ENCODE measurements at places on chromosomes 5 and 9. TPM values are rescaled to one million over a fixed set of nuclear protein-coding genes. Genes with fewer than 3 reads are reported as not detected.
A peak's percentile ranks its signal among the peaks of the same experiment; 100 is the strongest.

DNA sequence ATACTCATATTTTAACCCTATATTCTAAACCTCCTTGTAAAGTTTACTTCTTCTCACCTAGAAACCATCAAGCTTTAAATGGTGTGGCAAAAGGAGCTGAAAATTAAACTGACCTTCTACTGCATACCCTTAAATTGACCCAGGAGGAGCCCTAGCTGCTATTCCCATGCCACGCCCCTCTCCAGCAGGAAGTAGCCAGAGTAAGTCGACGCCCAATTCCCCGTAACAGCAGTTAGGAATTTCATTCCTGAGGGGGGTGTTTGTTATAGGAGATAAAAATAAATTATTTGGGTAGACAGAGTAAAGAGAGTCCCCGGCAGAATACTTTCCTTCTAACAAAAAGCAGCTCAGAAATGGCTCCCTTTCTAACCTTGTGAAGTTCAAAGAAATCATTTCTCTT lies 111.8 kb upstream of the FAM174A start:
- no peaks in the 10 kb centered on the region for H3K27me3 ChIP-seq
- H3K4me1 ChIP-seq = no peaks in the 10 kb centered on the region
- no peak for ATAC-seq
- no peaks in the 10 kb centered on the region for H3K36me3 ChIP-seq
- H3K4me3 ChIP-seq = no peak overlapping the region

The PRRC1 gene
- 39.1 TPM for total RNA-seq

The UBE2QL1 gene
- total RNA-seq = not detected

GRCh38 chr9:95070549-95071021 lies 246.9 kb downstream of the FANCC start:
- ATAC-seq = no peak
- no peaks in the 10 kb centered on the region for H3K36me3 ChIP-seq
- H3K4me1 ChIP-seq = no peaks in the 10 kb centered on the region
- H3K27ac ChIP-seq = no peak overlapping the region
- H3K27me3 ChIP-seq = no peaks in the 10 kb centered on the region
- no peak overlapping the region for H3K4me3 ChIP-seq

The GDNF gene
- not detected for total RNA-seq

The IFNB1 gene
- not detected for total RNA-seq

DNA sequence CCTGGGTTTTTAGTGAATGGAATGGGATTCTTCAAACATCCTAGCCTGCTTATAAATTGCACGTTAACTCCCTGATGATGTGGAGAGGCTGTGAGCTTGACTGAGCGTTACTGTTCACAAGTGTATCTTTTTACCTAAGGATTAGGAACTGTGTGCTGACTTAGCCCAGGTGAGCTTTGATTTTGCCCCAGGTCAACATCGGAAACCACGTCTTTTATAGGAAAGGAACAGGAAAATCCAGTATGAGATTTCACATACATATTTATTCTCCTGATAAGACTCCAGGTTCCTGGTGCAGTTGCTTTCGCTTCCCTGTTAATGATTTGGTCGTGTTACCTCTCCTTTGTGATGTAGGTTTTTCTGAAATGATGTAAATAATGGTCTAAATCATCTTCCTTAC lies 103.2 kb upstream of the BASP1 start:
- H3K27ac ChIP-seq = no peak overlapping the region
- H3K27me3 ChIP-seq = peaks cover 5% of the 10 kb centered on the region
- H3K36me3 ChIP-seq = no peaks in the 10 kb centered on the region
- ATAC-seq = no peak

The DMRT1 gene
- total RNA-seq = not detected

DNA sequence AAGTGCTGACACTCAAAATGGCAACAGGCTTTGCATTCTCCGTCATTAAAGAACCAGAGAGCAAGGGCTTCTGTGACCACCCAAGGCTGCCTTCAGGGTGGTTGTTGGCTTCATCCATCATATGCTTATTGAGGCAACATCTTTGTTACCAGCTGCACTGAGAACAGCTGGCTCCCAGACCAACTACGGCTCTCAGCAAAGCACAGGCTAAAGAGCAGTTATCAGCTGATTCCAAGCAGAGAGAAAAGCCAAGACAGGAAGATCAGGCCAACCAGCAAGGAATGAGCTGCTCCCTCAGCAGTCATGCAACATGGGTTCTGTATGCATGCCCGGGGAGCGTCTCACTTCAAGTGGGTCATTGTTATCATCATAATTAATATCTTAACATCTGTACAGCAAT lies 358.9 kb downstream of the ACTL7B start:
- H3K27me3 ChIP-seq = no peaks in the 10 kb centered on the region
- ATAC-seq = no peak
- H3K27ac ChIP-seq = no peak overlapping the region
- no peaks in the 10 kb centered on the region for H3K36me3 ChIP-seq
- H3K4me1 ChIP-seq = no peaks in the 10 kb centered on the region

DNA sequence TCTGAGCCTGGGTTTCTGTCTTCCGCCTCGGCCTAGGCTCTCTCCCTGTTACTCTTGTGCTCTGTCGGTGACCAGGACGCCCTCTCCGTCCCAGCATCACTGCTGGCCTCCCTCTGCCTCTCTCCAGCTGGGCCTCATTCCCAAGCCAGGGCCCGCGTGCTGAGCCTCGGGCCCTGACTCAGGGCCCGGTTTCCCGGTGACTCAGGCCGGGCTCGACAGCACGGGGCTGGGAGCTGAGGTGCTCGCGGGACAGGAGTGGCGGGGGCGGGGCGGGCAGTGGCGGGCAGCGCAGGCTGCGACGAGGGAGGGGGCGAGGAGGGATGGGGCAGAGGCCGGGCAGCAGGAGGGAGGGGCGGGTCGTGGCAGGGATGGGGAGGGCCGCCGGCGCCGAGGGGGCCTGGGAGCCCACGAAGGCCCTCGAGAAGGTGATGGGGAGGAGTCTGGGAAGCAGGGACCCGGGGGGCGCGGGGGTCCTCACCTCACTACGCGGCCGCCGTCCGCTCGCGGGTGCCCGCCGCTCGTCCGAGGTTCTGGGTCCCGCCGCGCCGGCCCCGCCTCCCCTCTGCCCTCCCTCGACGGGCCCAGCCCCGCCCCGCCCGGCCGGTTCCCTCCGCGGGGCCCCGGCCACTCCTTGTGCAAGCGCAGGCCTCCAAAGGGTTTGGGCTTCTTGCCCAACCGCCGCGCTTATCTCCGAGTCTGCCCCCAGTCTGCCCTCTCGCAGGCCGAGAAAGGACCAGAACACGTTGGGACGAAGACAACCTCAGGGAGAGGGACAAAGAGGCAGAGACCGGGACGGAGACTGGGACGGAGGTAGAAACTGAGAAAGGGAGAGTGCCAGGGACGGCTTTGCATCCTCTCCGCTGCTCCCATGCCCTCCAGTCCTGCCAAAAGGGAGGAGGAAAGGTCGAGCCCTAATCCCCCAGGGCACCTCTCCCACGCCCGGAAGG lies at the start of gene ARAP3:
TSS of gene ARAP3 (minus strand) at position 536 of the 947 bp plus-strand sequence. CDS start 1,744 bp downstream, outside the sequence.
- no peaks in the 10 kb centered on the region for H3K36me3 ChIP-seq
- ATAC-seq = peak; percentile 88
- peaks cover 3% of the 10 kb centered on the region for H3K27me3 ChIP-seq
- peaks cover 12% of the 10 kb centered on the region for H3K4me1 ChIP-seq
